ENCODE measurements at places on chromosomes 11 and 22.

DNA sequence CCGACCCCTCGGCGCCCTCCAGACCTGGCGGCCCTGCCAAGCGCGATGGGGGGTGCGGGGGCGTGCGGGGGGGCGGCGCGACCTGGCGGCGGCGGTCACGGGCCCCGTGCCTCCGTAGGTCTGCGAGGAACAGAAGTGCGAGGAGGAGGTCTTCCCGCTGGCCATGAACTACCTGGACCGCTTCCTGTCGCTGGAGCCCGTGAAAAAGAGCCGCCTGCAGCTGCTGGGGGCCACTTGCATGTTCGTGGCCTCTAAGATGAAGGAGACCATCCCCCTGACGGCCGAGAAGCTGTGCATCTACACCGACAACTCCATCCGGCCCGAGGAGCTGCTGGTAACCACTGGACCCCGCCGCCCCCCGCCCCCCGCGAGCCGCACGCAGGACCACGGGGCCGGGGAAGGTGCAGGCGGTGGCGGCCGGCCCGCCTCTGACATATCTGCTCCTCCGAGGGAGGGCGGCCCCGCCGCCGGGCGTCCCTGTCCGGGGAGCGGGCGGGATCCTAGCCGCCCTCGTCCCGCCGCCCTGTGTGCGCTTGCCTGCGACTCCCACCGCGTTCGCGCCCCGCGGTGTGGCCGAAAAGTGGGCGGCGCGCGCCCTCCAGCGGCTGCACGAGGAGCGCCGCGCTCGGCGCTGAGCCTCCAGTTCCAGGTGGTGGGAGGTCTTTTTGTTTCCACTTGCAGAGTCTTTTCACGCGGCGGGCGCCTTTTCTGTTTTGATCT lies 2.1 kb downstream of the CCND1 start:
- peak; percentile 68 for DNase-seq

- no peak for DNase-seq
These were observed 3.1 kb downstream of the HMBS start for GRCh38 chr11:119087747-119088241.

GRCh38 chr22:36425977-36426523 lies 38.3 kb upstream of the MYH9 start:
- peak; percentile 45 for DNase-seq

DNA sequence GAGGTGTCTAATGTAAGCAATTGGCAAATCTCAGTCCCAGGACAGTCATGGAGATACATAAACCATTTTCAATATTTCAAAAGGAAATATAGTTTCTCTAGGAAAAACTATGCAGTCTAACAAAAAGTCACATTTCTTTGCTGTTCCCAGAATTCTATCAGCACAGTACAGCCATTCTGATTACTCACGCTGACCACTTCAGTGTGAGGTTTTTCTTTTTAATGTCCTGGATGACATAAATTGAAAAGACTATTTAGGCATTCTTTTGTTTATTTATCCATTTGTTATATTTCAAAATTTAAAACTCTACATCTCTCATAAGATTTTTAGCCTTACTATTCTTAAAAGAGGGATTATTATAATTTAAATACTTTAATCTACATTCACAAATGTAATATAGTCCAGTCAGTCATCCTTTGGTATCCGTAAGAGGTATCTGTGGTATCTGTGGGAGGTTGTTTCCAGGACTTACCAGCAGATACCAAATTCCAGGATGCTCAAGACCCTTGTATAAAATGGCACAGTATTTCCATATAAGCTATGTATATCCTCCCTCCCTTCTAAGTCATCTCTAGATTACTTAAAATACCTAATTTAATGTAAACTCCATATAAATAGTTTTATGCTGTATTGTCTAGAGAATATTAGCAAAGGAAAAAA lies 331.1 kb upstream of the PITPNB start:
- DNase-seq, result no peak

- DNase-seq, result no peak
These were observed 423.9 kb downstream of the MN1 start for GRCh38 chr22:27377501-27378295.

DNA sequence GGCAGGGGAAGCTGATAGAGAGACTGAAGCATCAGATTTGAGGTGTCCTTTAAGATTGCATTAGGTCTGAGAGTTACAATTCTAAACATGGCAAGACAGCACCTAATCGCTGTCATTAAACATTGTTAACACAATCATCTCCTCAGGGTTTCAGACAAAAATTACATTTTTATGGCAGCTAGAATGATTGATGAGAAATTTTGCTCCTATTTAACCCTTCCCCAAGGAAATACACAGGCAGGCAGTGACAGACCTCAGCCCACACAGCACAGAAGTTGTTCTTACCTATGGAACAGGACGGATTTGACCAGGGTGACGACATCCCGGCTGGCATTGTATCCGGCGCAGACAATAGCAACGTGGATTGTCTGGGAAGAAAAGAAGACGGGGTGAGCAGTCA lies 294.3 kb downstream of the LARGE1 start:
- DNase-seq, result no peak

DNA sequence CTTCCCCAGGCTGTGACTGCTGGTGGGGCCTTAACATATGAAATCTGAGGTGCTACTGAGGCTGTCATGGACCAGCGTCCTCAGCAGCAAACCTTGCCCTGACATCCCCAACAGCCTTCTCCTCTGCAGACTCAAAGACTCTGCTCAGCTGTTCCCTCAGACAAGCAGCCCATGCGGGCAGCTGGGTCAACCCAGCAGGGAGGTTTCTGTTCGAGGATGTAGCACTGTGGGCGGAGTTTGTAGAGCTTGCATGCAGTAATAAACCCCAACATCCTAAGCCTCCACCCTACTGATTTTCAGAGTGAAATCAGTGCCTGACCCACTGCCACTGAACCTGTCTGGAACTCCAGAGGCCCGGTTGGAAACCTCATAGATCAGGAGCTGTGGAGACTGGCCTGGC lies 88.8 kb upstream of the XKR3 start:
- DNase-seq, result no peak

GRCh38 chr22:21102659-21103267 lies 57.0 kb downstream of the LRRC74B start:
- peak; percentile 55 for DNase-seq

GRCh38 chr11:72783144-72783905 lies 10.5 kb downstream of the STARD10 start:
- no peak for DNase-seq

DNA sequence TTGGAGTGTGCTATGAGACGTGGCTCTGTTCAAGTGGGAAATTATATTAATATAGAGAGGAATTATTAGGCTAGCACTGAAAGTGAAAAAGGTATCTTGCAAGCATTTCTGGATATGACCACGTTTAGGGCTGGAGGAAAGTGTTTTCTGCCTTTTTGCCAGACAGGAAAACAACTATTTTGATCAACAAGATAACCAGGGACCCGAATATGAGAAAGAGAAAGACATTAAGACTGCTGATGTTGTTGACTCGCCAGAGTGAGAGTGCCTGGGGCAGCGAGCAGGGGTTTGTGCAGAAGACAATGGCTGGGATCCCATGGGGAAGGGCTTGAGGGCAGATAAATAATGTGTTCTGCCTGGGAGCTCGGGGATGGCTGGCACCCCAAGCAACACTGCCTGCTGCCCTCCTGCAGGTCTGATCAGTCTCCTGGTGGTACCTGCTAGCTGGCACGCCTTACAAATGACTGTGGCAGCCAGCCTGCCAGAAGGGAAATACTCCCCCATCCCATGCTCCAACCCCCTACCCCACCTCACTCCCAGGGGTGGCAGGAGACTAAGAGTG lies 23.1 kb upstream of the CHST1 start:
- no peak for DNase-seq

- no peak for DNase-seq
These were observed 74.0 kb upstream of the TTC12 start for GRCh38 chr11:113240389-113240788.
